Stimulated activated CD4-positive, alpha-beta T cell treated with anti-CD3 and anti-CD28 coated beads, TNF-alpha, amount 100 ng/mL, for 4 hours (primary cell): ENCODE measurements at places on chromosomes 16 and 17.

GRCh38 chr17:41325611-41326010, 10.1 kb upstream of the KRTAP17-1 start:
- DNase-seq = no peak

GRCh38 chr16:77715145-77715544, 7.2 kb upstream of the NUDT7 start:
- DNase-seq = no peak

GRCh38 chr17:29568331-29569244, at the start of gene TP53I13:
TSS of gene TP53I13 (plus strand) at chr17:29568701. CDS start at chr17:29568759, 58 bp downstream.
- DNase-seq = peak; percentile 90

GRCh38 chr17:81396722-81397313, 1.6 kb downstream of the BAHCC1 start:
- no peak for DNase-seq

- DNase-seq = no peak
Measured at GRCh38 chr17:58184986-58185761, 7.4 kb upstream of the EPX start.

DNA sequence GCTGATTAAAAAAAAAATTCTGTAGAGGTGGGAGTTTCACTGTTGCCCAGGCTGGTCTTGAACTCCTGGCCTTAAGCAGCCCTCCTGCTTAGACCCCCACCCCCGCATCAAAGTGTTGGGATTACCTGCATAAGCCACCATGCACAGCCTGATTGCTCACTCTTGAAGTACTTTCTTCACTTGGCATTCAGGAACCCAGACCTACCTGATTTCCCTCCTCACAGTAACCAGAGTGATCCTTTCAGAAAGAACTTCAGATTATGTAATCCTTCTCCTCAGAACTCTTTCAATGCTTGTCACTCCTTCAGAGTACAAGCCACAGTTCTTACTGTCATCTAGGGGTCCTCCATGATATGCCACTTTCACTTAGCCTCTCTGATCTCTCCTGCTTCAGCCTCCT, 1.4 kb downstream of the EFCAB13 start:
- DNase-seq = no peak

GRCh38 chr17:60989846-60990245, 312.2 kb downstream of the BCAS3 start:
- no peak for DNase-seq

GRCh38 chr17:42695500-42695899, 13.2 kb downstream of the CNTNAP1 start:
- DNase-seq = no peak

GRCh38 chr17:32341141-32341856, 674 bp downstream of the C17orf75 start:
- no peak for DNase-seq

DNA sequence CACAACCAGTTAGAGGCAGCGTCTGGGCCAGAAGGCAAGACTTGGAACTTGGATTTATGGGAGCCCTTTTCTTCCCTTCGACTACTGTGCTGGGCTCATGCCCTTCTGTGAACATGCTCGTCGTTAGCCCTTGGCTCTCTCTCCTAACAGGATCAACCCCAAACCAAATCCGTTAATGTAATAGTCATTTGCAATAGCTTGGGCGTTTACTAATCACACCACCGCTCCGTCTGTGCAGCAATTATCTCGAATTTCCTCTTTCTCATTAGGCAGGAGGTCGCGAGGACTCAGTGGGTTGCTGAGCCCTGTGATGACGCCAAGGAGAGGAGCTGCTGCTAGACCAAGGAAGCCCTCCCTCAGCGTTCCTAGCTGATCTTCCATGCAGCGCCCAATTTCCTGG, 114.7 kb downstream of the ENGASE start:
- no peak for DNase-seq

DNA sequence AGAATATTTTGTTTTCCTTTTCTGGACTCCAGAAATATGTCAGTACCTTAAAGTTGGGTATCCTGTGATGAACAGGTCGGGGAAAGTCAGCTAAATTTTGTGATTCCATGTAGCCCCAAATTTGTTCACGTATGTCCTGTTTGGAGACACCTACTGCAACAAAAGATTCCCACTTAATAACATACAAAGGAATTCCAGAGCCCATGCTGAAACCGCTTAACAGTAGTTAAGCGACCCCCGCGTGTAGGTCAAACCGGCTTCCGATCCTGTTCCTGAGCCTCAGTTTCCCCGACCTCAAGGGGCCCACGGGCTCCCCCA, 477 bp downstream of the MTHFSD start:
- no peak for DNase-seq

GRCh38 chr17:32551186-32551955, 64.6 kb downstream of the CDK5R1 start:
- DNase-seq = no peak

- no peak for DNase-seq
Measured at GRCh38 chr17:52158450-52159042, at the start of gene CA10. TSS of gene CA10 (minus strand) at chr17:52158714.

- DNase-seq = peak; percentile 72
Measured at GRCh38 chr17:41786227-41787020, at the start of gene JUP. TSS of gene JUP (minus strand) at chr17:41786711. CDS start at chr17:41771854, 14,857 bp downstream.

DNA sequence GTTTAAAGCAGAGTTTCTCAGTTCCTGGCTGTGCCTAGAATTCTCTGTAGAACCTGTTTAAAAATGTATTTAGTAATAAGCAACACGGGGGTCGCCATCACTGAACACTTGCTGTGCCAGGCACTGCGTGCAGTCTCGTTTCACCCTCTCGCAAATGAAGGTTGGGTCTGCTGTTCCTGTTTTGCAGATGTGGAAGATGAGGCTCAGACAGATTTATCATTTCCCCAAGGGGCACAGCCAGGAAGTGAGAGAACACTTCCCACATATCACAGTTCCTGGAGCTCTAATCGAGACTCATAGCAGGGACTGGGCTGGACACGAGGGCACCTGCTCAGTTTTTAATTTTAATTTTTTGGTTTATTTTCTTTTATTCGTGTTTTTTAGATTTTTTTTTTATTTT, 122.7 kb downstream of the ABCC6 start:
- DNase-seq = no peak

DNA sequence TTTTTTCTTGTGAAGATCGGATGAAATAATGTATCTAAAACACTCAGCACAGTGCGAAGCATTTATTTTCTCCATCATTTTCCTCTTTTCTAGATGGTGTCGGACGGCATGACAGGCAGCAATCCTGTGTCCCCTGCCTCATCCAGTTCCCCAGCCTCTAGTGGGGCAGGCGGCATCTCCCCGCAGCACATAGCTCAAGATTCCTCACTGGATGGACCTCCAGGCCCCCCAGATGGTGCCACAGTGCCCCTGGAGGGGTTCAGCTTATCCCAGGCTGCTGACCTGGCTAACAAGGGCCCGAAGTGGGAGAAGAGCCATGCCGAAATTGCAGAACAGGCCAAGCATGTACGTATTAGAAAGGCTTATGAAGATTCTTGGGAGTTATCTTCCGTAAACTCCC, 5.0 kb downstream of the SRCAP start:
- DNase-seq = no peak

DNA sequence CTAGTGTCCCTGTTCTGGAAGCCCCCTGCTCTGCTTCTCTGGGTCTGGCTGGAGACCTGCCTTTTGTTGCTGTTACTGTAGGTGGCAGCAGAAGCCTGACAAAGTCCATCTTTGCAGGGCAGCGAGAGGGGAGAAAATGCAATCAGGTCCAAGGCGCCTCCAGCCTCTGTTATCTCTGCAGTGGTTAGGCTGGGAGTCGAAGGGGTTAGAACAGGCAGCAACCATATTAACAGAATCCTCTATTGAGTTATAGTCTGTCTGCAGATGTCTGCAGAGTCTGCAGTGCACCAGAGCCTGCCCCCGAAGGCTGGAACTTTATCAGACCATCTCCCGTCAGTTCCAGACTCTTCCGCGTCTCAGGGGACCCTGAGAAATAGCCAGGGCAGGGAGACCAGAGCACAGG, 404.9 kb upstream of the EEF2KMT start:
- no peak for DNase-seq

- no peak for DNase-seq
Measured at GRCh38 chr17:82583720-82584234, 64.2 kb downstream of the FOXK2 start.

- no peak for DNase-seq
Measured at GRCh38 chr16:22353191-22353919, 21.1 kb downstream of the CDR2 start.

DNA sequence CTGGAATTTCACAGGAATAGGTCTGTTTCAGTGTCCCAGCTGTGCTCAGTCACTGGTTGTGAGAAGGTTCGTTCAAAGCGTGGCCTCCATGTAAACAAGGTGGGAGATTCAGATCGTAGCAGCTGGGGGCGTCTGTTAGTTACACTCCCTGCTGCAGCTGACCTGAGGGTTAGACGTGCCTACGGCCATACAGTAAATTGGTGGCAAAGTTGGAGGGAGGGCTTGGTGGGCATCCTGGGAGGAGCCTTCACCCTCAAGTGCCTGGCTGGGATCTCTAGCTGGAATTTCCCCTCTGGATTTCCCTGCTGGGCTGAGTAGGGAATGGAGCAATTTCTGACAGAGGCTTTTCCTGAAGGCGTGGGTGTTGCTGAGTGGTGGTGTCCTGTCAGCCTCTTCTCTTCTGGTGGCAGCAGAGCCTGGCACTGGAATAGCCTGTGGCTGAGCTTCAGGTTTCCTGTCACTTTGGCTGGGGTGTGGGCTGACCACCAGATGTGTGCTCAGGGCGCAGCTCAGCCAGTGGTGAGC, 6.4 kb downstream of the FCSK start:
- DNase-seq = no peak

DNA sequence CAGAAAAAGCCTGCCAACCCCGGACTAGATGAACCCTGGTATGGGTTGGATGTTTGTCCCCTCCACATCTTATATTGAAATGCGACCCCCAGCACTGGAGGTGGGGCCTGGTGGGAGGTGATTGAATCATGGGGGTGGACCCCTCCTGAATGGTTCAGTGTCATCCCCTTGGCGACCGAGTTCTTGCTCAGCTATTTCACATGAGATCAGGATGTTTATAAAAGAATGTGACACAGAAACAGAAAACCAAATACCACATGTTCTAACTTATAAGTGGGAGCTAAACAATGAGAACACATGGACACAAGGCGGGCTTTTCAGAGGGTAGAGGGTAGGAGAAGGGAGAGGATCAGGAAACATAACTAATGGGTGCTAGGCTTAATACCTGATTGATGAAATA, 576.0 kb upstream of the HSBP1 start:
- DNase-seq = no peak

DNA sequence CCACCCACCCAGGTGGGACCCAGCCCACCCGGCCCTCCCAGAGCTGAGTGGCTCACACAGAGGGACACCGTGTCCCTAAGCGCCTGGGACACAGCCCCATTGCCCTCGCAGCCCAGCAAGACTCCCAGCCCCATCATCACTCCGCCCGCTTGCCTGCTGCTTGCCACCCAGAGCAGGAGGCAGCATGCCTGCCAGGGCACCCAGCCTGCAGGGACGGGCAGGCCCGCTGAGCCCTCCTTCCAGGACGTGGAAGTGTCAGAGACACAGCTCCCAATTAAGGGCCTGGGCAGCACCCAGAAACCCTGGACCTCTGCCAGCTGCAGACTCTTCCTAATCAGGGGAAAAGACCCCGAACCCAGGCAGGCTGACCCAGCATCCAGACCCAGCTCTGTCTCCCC, 17.2 kb upstream of the OSGIN1 start:
- DNase-seq = no peak

GRCh38 chr16:27199235-27199586, 4.1 kb upstream of the KDM8 start:
- DNase-seq = no peak

DNA sequence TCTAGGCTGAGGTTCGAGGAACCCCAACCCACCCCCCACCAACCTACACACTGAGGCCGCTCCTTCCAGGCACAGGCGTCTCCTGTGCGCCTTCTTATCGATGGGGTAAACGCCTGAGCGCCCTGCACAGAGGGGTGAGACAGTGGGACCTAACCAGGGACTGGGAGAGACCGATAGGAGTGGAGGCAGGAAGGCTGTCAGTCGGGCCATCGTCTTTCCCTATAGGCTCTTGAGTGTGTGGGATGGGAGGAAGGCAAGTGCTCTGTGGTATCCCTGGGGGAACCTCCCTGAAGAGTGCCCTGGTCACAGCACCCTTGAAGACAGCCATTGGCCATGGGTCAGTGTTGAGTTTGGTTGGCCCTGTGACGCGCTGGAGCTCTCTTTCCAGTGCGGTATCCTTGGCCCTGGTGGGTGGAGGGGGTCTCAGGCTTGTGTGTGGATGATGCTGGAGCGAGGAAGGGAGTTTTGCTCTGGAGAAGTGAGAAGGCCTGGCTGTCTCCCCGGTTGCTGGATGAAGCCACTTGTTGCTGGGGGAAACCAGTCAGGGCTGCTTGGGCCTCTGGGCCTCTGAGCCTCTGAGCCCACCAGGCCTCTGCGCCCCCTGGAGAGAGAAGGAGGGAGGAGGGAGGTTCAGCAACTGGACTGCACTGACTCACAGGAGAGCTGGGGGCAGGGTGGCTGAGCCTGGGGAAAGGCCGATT, 1.7 kb downstream of the GPRC5C start:
- DNase-seq = no peak

DNA sequence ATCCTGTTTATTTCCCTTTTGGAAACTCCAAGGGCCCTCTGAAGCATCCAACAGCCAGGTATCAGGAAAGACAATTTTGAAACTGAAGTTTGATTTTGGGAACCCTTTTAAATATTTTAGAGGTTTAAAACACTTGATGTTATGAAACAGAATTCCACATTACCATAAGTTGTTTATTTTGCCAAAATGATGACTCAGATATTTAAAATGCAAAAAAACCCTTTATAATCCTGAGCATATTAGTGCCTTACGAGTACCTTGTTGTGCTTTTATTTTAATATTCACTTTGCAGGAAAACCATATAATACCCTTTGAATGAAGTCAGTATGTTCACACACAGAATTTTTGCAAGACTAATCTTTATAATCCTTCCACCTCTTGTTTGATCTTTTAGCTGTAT, 765.1 kb upstream of the CA10 start:
- DNase-seq = no peak

GRCh38 chr17:77163511-77164280, 22.9 kb downstream of the SEC14L1 start:
- DNase-seq = no peak

DNA sequence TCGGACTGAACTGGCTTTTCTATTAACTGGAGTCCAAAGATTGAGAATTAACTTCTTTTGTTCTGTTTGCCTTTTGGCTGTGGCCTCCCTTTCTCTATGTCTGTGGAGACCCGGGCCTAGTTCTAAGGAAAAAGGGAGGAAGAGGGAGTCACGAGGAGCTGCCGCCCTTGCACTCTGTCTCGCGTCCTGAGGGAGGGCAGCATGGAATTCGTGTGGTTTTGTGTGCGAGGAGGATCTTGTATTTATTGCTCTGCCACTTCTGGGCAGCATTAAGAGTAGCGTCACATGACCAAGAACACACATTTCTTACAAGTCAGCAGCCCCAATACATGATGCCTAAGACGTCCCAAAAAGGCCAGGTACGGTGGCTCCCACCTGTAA, 23.6 kb downstream of the METTL22 start:
- no peak for DNase-seq

DNA sequence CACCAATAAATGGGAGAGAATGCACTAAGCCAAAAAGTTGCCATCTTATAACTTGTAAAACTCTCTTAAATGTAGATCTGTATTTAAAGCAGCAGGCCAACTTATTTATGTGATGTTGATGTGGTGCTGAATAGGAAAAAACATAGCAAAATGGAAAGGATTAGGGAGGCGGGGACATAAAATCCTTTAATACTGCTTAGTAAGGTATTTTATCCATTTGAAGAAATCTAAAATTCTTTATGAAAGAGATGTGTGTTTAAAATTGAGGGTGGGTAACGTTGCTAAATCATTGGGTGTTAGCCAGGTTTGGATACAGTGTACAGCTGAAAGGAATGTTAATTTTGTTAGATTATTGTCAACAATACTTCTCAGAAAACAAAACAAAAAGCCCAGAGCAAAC, 14.3 kb downstream of the SNTB2 start:
- DNase-seq = no peak

- no peak for DNase-seq
Measured at GRCh38 chr16:85719605-85720301, 31.0 kb upstream of the GINS2 start.
